ENCODE measurements at places on chromosomes 1 and 21.

GRCh38 chr1:82593561-82593960, 792.8 kb downstream of the ADGRL2 start:
- DNase-seq = no peak

GRCh38 chr1:43587594-43587993, 56.9 kb downstream of the PTPRF start:
- DNase-seq = no peak

DNA sequence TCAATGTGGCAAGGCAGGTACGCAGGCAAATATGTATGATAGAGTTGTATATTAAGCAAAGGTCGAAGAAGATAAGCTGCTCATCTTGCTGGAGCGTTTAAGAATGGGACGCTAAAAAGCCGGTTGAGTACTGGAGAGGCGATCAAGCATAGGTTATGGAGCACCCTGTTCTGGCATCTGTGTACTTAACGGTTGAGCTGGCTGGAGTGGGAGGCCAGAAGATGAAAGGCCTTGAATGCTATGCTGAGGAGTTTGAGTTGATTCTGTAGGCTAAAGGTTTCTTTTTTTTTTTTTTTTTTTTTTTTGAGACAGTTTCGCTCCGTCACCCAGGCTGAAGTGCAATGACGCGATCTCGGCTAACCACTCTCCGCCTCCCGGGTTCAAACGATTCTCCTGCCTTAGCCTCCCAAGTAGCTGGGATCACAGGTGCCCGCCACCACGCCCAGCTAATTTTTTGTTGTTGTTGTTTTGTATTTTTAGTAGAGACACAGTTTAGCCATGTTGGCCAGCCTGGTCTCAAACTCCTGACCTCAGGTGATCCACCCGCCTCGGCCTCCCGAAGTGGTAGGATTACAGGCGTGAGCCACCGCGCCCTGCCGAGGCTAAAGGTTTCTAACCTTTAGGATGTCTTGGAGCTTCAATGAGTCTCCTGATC, 850 bp upstream of the KHDC4 start:
- no peak for DNase-seq

- no peak for DNase-seq
Observed at GRCh38 chr21:29557200-29557599, 258.5 kb downstream of the BACH1 start.

DNA sequence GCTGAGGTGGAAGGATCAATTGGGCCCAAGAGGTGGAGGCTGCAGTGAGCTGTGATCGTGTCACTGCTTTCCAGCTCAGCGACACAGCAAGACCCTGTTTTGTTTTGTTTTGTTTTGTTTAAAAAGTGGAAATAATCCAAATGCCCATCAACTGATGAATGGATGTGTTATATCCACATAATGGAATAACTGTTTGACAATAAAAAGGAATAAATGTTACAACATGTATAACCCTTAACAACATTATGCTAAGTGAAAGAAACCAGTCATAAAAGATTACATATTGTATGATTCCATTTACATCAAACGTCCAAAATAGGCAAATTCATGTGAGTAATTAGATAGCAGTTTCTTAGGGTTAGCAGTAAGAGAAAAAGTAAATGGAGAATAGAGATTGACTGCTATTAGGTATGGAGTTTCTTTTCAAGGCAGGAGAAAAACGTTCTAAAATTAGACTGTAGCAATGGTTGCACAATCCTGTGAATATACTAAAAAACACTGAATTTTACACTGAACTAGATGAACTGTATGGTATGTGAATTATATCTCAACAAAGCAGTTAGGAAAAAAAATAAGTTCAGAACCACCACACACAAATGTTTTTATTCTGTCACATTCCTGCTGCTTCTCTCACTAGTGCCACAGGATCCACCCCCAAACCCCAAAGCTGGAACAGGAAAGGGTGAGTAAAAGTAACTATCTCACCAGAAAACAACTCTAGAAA, 15.7 kb downstream of the FOXJ3 start:
- DNase-seq = no peak

- no peak for DNase-seq
Observed at GRCh38 chr1:41726899-41727748, 191.6 kb downstream of the HIVEP3 start.

- no peak for DNase-seq
Observed at GRCh38 chr1:71511505-71511904, 430.7 kb upstream of the ZRANB2 start.

- DNase-seq = peak; percentile 94
Observed at GRCh38 chr1:26900001-26900814, at the start of gene GPATCH3. Gene GPATCH3, minus strand, starts transcription at chr1:26900467. Its CDS starts 25 bp downstream, at chr1:26900442.

GRCh38 chr21:38823737-38824123, 18.0 kb downstream of the ETS2 start:
- no peak for DNase-seq

GRCh38 chr1:211892577-211892976, 62.0 kb upstream of the LPGAT1 start:
- DNase-seq = no peak

GRCh38 chr1:222382171-222382570, 165.7 kb downstream of the HHIPL2 start:
- DNase-seq = no peak

- DNase-seq = no peak
Observed at GRCh38 chr1:89733748-89734147, 87.1 kb upstream of the LRRC8D start.

GRCh38 chr1:184023171-184023570, 14.4 kb downstream of the COLGALT2 start:
- no peak for DNase-seq

DNA sequence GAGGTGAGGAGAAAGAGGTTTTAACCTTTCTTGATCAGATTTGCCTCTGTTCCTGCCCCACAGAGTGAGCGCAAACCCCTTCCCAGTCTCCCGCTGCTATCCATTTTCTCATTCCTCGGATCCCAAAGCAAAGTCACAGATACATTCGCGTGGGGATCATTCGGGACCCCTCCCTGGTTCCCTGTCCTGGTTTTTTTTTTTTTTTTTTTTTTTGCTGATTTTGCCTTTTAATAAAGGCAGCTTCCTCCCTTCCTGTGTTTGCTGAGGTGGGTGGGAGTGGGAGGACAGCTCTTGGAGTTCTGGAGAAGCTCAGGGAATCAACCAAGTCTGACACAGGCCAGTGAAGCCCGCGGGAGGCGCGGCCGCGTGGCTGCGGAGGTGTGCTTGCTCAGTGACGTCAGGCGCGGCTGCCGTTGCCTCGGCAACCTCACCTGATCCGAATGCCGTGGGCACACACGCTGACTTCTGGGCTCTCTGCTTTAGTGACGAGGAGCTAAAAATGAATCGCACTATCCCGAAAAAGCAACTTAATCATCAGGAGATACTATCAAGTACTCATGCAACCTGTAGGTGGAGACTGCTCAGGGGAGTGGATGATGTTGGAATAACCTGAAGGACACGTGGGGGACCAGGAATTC, 106.4 kb downstream of the TBX19 start:
- DNase-seq = peak; percentile 83

DNA sequence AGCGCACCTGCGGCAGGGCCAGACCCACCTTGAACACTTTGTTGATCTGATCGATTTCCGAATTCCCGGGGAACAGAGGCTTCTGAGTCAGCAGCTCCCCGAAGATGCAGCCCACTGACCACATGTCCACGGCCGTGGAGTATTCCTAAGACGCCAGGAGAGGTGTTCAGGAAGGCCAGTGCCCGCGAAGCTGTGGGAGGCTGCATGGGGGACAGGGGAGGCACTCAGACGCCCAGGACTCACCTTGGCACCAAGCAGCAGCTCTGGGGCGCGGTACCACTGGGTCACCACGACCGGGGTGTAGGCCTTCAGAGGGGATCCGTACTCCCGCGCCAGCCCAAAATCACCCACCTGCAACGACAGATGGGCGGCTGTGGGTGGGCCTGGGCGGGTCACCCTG, 11.2 kb upstream of the SLC35E2B start:
- peak; percentile 40 for DNase-seq

GRCh38 chr1:78570539-78570938, 49.7 kb upstream of the IFI44L start:
- DNase-seq = no peak

- no peak for DNase-seq
Observed at GRCh38 chr1:64976361-64976760, 10.0 kb upstream of the JAK1 start.

GRCh38 chr1:151494741-151495281, 16.4 kb upstream of the CGN start:
- peak; percentile 79 for DNase-seq

DNA sequence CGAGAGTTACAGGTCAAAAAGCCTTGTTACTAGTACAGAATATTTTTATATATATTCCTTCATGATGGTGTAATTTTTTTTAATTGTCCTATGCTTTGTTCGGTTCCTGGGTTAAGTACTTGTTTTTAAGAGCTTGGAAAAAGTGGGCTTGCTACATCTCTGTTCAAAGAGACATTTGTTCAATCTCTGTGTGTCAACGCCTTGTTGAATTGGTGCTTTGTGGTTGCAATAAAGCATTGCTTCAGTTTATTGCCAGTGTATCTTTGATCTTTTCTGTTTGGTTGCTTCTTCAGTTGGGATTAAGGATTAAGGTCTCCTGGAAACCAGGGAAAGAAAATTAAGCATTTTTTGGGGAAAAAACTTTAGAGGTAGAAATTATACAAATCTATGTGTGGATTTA, 47.7 kb upstream of the DNASE2B start:
- no peak for DNase-seq

DNA sequence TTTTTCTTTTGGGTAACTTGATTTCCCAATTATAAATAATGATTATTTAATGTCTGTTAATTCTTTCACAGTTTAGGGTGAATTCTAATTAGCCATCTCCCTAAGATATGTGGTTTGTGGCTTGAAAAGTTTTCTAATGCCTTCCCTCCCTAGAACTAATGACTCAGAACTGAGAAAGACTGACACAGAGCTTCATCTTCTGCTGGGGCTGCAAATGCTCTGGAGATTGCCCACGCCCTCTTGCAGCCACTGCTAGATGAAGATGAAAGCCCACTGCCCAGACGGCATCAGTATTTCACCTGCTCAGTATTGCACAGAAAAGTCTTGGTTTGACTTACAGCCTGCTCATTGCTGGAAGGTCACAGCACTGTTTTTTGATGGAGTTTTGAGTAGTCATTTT, 101.5 kb downstream of the ST6GALNAC3 start:
- no peak for DNase-seq

GRCh38 chr1:198519639-198520501, 20.6 kb downstream of the ATP6V1G3 start:
- no peak for DNase-seq

DNA sequence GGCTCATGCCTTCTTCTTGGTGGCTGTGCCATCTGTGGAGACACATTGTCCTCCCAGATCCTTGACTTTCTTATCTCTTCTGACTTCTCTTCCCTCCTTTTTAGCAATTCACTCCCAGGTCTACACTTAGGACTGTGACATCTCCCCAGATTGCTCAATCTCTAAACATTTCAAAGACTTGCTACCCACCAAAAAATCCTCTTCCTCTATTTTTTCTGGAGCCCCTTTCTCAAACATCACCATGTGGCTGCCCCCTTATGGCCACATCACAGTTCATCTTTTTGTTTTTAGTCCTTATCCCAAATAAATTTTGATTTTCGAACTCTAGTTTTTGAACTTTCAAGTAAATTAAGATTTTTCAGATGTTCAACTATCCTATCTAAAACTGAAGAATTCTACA, 148.6 kb upstream of the HOOK1 start:
- no peak for DNase-seq

- DNase-seq = no peak
Observed at GRCh38 chr1:1370771-1371300, 4.2 kb downstream of the AURKAIP1 start.

GRCh38 chr1:246218686-246219085, 288.4 kb downstream of the SMYD3 start:
- DNase-seq = no peak

DNA sequence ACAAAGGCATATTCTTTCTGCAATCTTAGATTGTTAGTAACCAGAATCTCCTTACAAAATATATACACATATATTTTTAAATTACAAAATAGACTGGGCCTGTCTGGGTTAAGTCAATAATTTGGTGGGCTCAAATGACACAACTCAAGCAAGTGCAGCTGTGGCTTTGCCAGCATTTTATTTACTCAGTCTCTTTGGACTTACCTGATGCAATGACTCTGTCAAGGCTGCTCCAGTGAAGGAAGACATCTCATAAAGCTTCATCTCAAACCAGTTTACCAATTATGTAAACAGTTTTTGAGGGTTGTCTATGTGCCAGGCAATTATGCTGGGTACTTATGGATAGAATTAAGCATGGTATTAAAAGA, 22.8 kb upstream of the ABCA4 start:
- no peak for DNase-seq

- DNase-seq = no peak
Observed at GRCh38 chr1:39133340-39133684, 71.2 kb upstream of the MACF1 start.

DNA sequence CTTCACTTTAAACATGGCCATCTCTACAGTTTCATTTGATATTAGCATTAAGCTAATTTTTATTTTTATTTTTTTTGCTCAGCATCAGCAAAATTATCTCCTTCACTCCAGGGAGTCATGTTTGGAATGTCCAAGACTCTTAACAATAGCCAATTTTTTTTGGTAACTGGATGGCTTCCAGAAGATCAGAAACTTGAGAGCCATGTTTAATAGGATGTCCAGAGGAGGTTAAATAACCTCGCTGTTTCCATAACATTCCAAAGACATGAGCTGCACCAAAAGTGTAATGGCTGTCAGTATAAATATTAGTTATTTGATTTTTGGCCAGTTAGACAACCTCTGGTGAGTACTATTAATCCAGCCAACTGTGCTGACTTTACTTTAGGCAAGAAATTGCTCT, 80.7 kb downstream of the DNTTIP2 start:
- DNase-seq = no peak

- no peak for DNase-seq
Observed at GRCh38 chr1:119587341-119587740, 60.7 kb downstream of the ZNF697 start.

- DNase-seq = no peak
Observed at GRCh38 chr1:2232916-2233438, 4.9 kb downstream of the SKI start.
